Activated CD4-positive, alpha-beta T cell treated with anti-CD3 and anti-CD28 coated beads for 4 hours (primary cell): ENCODE measurements at places on chromosomes 7 and 10.
A peak's percentile ranks its signal among the peaks of the same experiment; 100 is the strongest.

DNA sequence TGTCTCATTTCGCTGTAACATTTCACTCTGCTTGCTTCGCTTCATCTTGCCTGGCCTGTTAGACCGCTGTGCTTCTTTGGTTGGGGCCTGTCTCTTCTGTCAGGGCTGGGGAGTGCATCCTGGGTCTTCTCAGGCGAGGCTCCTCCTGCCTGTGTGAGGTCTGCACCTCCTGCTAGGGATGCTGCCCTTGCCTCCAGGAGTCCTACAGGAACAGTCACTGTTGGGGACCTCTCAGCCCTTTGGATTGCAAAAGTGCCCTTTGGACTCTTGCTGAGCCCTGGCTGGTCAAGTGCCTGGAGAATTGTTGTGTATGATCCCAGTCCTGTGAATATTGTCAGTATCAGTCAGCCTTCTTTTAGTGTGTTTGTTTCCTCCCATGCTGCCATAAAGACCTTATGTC is 84.1 kb downstream of the MDFIC start:
- DNase-seq, result no peak

- DNase-seq, result no peak
Observed at GRCh38 chr10:122875843-122876466, 3.4 kb downstream of the FAM24B start.

DNA sequence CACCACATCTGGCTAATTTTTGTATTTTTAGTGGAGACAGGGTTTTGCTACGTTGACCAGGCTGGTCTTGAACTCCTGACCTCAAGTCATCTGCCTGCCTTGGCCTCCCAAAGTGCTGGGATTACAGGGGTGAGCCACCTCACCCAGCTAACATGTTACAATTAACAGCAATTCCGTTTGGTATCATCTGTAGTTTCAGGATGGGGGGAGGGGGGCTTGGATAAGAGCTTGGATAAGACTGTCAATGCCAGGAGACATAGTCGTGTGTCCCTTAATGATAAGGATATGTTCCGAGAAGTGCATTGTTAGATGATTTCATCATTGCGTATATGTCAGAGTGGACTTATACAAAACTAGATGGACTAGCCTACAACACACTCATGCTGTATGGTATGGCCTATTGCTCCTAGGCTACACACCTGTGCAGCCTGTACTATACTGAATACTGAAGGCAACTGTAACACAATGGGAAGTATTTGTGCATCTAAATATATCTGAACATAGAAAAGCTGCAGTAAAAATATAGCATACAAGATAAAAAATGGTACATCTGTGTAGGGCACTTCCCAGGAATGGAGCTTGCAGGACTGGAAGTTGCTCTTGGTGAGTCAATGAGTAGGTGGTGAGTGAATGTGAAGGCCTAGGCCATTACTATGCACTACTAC is 103.9 kb upstream of the TNS3 start:
- DNase-seq, result no peak

DNA sequence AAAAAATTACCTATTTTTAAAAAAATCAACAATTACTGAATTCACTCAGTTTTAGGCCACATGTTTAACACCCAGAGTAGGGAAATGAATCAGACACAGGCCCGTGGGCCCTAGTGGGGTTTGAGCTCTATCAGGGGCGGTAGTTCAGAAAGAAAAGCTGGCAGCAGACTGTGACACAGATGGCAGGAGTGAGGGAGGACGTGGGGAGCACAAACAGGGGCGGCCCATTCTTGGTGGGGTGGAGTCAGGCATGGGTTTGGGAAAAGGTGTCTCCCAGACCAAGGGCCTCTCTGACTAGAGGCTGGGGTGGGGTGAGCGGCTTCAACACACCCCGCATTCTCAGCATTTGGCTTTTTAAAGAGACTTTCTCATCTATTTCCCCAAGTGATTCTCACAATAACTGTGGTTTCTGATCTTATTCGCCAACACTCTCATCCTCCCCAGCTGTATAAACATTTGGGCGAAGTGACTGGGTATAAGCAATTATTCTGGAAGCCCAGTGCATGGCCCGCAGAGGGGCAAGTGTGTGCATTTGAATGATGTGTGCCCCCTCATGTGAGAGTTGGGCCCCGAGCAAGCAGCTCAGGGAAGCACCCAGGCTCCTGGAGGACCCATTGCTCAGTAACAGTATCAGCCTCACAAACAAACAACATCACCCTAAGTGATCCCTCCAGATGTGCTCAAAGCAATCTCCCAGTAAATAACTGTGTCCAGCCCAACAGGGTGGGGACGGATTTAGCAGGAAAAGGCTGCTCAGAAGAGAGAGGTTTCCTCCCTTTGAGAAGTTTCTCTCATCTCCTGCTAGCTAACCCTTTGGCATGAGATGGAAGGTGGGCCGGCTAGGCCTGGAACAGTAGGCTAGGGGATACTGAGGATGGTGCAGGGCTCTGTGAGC is 437.6 kb upstream of the ZMIZ1 start:
- DNase-seq, result no peak

GRCh38 chr7:3028071-3028757 is 15.5 kb downstream of the CARD11 start:
- DNase-seq, result peak; percentile 52

GRCh38 chr10:88088441-88089340 is 225.3 kb downstream of the PTEN start:
- DNase-seq, result no peak
